ENCODE measurements at places on chromosomes 3 and 15.

- no peak for DNase-seq
Observed at GRCh38 chr15:29094711-29095110, 174.9 kb downstream of the NSMCE3 start.

DNA sequence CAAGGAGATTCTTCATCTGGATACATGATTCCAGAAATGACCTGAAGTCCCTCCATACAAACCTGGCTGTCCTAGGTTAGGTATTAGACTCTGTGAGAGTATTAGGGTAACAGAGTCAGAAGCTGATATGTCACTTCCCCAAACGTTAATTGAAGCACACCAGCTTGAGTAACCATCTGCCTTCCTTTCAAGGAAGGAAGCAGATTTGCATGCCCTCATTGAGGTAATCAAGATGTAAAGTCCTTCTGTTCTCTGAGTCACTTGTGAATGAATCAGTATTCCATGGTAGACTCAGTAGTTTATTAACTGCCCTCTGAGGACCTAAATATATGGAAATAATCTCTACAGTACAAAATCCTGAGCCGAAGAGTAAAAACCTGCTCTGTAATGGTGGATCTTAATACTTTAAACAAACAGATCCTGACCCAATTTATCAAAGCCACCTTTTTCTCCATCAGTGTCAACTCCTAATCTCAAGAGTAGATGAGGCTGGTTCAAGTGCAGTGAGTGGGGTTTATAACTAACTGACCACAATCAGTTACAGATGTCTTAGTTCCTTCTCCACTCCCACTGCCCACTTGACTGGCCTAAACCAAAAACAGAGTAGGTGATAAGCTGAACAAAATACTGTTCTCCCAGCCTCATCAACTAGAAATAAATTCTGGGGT is 246.2 kb upstream of the CHRM5 start:
- no peak for DNase-seq

DNA sequence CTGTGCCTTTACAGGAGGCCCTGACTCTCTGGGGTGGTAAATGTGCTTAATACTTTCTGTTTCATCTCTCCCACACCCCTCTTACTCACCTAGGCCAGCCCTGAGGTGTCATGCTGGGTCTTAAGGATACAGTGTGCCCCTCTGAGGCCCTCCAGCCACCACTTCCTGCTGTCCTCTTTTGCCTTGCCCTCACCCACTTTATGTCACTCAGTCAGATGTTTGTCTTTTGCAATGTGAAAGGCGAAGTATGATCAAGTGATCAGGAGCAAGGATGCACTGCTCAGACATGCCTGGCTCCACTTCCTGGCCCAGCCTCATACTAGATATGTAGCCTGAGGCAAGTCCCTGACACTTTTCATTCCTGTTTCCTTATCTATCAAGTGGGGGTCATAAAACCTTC is 339.0 kb upstream of the NR2E3 start:
- no peak for DNase-seq

GRCh38 chr3:108334701-108335100 is 38.4 kb downstream of the HHLA2 start:
- no peak for DNase-seq

GRCh38 chr3:194971965-194972364 is 286.3 kb downstream of the FAM43A start:
- DNase-seq, result no peak

DNA sequence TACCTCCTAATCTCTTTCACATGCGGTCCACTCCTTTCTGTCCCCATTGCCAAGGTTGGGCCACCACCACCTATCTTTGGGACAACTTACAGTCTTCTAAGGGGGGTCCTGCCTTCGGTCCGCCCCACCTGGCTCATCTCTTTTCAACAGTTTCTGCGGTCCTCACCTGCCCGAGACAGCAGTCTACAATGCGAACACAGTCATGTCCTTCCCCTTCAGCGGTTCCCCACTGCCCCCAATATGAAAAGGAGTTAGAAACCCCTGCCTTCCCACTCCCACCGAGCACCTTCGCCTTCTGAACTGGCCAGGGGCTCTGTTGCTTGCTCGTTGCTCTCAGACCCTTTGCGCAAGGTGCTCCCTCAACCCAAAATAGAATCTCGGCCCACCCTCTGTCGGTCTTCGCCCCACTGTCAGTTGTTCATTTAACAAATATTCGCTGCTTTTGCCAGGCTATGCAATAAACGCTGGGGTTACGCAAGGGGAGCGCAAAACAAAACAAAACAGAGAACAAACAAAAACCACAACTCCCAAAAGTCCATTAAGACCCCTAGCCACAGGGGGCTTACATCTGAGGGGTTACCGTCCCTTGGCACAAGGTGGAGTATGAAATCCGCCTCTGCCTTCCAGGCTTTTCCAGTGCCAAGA is 611 bp upstream of the FANCI start:
- DNase-seq, result no peak

GRCh38 chr15:25670025-25670554 is 193.0 kb downstream of the ATP10A start:
- DNase-seq, result no peak

- DNase-seq, result no peak
Observed at GRCh38 chr3:193831495-193832455, 238.8 kb downstream of the OPA1 start.

DNA sequence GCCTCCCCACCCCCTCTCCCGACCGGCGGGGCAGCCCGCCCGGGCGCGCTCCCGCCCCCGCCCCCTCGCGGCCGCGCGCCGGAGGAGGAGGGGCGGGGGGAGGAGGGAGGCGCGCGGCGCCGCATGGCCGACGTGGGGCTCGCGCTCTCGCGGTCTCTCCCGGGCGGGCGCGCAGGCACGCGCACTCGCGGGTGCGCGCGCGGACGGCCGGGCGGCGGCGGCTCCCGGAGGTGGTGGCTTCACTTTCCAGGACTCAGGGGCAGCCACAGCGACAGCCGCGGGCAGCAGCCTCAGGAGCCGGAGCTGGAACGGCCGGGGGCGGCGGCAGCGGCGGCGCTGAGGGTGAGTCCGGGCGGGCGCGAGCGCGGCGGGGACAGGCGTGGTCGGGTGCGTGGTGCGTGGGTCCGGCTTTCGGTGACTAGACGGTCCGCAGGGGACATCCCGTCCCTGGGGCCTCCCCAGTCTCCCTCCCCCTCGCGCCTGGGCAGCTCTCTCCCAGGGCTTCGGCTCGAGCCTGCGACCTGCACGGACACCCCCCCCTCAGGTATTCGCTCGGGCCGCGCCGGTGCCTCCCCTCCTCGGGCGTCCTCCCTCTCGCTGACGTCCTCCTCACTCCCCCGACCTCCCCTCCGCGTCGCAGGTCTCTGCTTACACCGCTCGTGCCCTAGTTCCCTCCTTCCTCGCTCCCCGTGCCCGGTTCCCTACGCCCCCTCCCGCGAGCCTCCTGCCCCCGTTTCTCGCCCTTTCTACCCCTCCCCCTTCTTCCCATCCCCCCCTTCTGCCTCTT is at the start of gene UBE2E2:
Gene UBE2E2, plus strand, starts transcription at position 407 of the 787 bp plus-strand sequence.
- DNase-seq, result no peak

DNA sequence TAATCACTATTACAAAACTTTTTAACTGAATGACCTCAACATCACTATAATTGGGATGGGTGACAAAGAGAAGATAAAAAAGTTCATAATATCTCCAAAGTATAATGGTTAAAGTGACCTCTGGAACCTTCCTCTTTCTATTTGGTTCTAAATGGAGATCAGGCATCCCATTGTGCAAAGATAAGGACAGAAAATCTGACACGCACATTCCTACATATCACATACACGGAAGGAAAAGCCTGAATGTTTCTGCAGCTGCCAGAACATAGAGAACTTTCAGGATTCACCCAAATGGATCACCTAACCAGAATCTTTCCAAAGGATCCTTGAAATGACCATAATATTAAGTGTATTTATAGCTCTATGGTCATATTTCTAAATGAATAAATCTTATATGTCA is 128.2 kb downstream of the TFDP2 start:
- DNase-seq, result no peak

DNA sequence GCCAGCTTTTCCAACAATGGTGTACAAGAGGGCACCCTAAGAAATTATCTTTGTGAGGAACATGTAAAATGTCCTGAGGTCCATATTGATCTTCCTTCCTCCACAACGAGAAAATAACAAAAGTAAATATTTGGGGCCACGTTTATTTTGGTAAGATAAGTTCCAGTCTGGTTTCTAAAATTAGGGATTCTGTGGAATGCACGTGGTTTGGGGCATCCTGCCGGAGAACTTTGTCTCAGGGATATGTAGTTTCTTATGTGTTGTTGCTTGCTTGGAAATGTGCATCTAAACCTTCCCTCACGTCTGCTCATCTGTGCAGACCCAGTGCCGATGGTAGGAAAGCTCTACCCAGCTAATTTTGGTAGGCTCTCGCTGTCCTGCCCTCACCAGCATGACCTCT is 62.8 kb downstream of the CTDSPL start:
- DNase-seq, result no peak

- DNase-seq, result no peak
Observed at GRCh38 chr3:193788189-193788991, 195.4 kb downstream of the OPA1 start.

DNA sequence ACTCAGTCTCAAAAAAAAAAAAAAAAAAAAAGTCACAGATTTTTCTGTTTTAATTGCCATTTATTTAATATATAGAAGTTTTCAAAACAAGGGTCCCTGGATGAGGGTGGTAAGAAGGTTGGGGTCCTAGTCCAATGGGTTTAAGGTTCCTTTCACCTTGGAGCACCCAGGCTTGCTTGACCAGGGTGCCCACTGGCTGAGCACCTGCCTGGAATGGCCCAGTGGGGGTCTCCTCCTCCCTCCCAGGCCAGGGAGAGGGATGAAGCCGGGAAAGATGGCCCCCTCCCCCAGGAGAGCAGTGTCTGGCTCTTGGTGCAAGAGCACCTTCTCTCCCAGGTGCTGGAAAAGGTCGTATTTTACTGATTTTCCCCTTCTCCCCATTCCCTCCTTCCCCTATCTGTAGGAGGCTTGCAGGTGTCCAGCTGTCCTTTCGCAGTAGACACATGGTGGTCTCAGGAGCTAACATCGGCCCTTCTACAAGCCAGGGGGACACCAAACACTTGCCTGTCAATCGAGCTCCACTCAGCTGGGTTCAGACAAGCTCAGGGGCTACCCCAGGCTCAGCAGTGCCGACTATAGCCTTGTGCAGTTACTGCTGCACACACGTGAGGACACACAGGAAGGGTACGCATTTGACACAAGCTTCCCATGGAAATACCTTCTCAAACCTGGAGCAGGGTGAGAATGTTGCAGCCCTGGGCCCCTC is 112.3 kb upstream of the KLF13 start:
- DNase-seq, result no peak

- DNase-seq, result no peak
Observed at GRCh38 chr3:39254806-39255449, 24.9 kb downstream of the CX3CR1 start.

GRCh38 chr3:170754311-170754693 is 115.7 kb downstream of the RPL22L1 start:
- no peak for DNase-seq

DNA sequence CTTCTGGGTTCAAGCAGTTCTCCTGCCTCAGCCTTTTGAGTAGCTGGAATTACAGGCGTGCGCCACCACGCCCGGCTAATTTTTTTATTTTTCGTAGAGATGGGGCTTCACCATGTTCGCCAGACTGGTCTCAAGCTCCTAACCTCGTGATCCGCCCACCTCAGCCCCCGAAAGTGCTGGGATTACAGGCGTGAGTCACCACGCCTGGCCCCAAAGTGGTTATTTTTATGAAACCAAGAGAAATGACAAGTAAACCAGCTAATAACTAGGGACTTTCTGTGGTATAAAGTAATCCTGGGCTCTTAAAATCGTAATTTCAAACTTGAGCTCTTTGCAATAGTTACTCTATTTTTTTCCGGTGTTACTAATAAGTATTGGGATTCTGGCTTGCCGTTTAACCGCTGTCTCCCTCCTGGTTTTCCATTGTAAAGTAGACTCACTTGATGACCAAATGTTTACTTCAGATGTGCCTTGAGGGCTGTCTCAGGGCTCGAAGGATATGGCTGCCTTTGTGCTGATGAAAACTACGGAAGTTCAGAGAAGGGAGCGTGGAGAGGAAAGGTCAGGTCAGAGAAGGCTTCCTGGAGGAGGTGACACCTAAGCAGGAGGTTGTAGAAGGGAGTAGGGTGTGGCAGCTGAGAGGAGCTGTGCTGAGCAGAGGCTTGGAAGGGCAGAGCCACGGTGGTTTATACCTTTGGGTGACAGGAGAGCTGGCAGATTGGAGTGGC is 4.2 kb downstream of the ZSCAN2 start:
- peak; percentile 14 for DNase-seq

GRCh38 chr3:194637066-194637465 is 3.8 kb upstream of the TMEM44 start:
- no peak for DNase-seq

DNA sequence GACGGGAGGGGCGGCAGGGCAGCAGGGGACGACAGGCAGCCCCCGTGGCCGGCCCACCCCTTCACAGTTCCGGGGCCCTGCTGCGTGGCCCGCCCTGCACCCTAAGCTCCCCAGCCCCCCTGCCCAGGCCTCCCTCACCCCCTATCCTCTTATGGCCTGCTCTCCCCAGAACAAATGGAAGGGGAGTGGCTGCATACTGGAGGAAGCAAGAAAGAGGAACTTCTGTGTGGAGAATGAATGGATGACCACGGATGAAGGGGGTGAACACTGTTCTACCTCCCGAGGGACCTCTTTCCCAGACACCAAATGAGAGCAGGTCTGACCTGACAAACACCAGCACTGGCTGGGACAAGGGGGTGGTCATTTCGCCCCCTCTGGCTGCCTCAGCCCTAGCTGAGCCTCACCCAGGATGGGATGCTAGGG is 25.0 kb downstream of the SEC61A1 start:
- no peak for DNase-seq

GRCh38 chr3:81245501-81245900 is 515.9 kb downstream of the GBE1 start:
- DNase-seq, result no peak

- DNase-seq, result no peak
Observed at GRCh38 chr15:77179541-77179998, 108.7 kb upstream of the TSPAN3 start.

- DNase-seq, result no peak
Observed at GRCh38 chr3:50256978-50257890, 11.7 kb upstream of the SEMA3B start.

GRCh38 chr3:173938159-173938558 is 540.6 kb downstream of the NLGN1 start:
- DNase-seq, result no peak

DNA sequence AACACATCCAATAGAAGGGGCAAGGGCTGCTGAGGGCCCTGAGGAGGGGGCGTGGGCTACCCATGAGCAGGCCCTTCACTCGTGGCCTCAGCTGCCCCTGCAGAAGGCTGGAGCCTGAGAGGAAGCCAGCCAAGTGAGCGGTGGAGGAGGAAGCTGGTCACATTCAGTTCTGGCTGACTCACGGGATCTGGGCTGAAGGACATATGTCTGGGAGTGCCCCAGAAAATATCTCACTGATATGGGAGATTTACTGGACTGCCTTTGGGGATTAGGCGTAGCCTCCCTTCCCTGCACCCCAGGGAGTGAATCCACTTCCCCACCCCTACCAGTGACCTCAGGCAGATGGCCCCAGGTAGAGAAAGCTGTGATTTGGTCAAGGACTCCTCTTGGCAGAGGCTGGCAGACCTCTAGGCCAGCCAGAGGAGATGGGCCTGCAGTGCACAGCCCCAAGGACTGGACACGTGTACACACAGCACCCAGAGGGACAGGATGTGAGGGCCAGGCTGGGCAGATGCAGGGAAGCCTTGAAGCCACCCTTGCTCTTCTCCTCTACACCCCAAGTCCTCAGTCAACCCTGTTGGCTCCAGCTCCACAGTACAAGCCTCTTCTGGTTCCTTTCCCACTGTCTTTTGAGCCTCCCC is 14.2 kb upstream of the ANKDD1A start:
- DNase-seq, result no peak

- DNase-seq, result no peak
Observed at GRCh38 chr15:67024314-67024997, 40.9 kb upstream of the SMAD3 start.
